Bronchus fibroblast of lung (primary cell): ENCODE measurements at places on chromosomes 11 and 22. TPM values are rescaled to one million over a fixed set of nuclear protein-coding genes. Genes with fewer than 3 reads are reported as not detected.

MMP1 gene
- total RNA-seq = 14.6 and 15.0 TPM in 2 replicates

OR52N2 gene
- total RNA-seq = not detected in 2 replicates

RFPL1 gene
- not detected in 2 replicates for total RNA-seq

MISFA gene
- total RNA-seq = 0.34 TPM in 1 of 2 replicates, not detected in the other

OR2D2 gene
- total RNA-seq = not detected in 2 replicates

ARHGAP8 gene
- not detected in 2 replicates for total RNA-seq

PNPLA5 gene
- total RNA-seq = not detected in 2 replicates

OR8B3 gene
- not detected in 2 replicates for total RNA-seq

CXCR5 gene
- total RNA-seq = not detected in 2 replicates

PDGFD gene
- 1.2 and 1.8 TPM in 2 replicates for total RNA-seq
